T-helper 2 cell (primary cell): ENCODE measurements at places on chromosomes 12 and 14.

GRCh38 chr12:93844164-93844784 is 167.1 kb downstream of the CRADD start:
- DNase-seq = no peak

GRCh38 chr12:27826076-27826475 is 46.0 kb upstream of the MANSC4 start:
- no peak for DNase-seq

DNA sequence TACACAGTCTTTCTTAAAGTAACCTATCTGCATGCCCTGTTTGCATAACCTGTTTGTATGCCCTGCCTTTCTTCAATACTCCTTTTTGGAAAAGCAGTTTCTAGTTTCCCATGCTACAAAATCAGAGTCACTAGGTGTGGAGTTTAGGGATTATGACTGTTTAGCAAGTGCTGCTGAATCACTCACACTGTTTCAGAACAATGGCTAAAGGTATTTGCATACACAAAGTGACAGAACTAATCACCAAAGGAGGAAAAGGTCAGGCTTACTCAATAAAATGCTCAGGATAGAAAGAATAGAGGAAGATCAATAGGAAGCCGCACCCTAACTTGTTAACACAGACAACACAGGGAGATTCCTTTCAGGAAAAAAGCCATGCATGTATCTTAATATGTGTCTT is 19.4 kb downstream of the EGLN3 start:
- DNase-seq = no peak

- no peak for DNase-seq
Measured at GRCh38 chr12:117011988-117012805, 87.0 kb downstream of the TESC start.

- no peak for DNase-seq
Measured at GRCh38 chr12:42804928-42805327, 215.4 kb upstream of the PRICKLE1 start.

- no peak for DNase-seq
Measured at GRCh38 chr14:40139657-40140056, 707.4 kb upstream of the FBXO33 start.

DNA sequence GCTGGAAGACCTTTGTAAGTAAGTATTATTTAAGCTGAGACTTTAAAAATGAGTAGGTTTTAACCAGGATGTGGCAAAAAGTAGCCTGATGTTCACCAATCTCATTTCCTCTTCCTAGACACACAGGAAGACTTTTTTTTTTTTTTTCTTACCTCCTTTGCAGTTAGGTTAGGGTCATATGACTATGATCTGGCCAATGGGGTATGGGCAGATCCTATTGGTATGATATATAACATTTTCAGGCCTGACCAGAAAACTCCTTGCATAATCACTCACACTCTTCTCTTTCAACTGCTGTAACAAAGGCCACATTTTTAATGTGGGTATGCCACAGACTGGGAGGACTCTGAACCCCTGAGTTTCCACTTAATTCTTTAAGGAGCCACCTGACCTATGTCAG is 2.7 kb upstream of the RPS6KA5 start:
- peak; percentile 72 for DNase-seq

GRCh38 chr12:121516437-121517011 is 64.3 kb downstream of the KDM2B start:
- no peak for DNase-seq

- no peak for DNase-seq
Measured at GRCh38 chr14:66628636-66629035, 120.7 kb downstream of the GPHN start.

GRCh38 chr14:94971750-94972149 is 185.6 kb downstream of the DICER1 start:
- DNase-seq = no peak

GRCh38 chr12:15852383-15852782 is 29.8 kb upstream of the STRAP start:
- DNase-seq = no peak

DNA sequence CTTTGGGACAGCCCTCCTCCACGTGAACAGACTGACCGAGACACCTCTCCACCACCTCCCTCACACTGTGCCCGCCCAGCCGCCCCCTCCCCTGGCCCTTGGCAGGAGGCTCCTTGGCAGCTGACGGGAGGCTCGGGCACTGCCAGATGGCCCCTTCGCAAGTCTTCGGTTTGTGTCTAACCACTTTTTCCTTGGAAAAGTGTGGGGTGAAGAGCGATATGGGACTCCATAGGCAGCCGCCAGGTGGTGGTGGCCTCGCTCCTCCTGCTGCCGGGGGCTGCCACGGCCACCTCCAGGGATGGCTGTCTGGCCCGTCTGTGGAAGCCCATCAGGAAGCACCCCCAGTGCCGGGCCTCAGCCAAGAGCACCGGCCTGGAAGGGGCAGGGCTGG is 58.7 kb downstream of the LRCOL1 start:
- no peak for DNase-seq

GRCh38 chr14:74956280-74957072 is 1.1 kb upstream of the PGF start:
- DNase-seq = no peak

GRCh38 chr12:76830436-76830835 is 48.4 kb downstream of the CSRP2 start:
- no peak for DNase-seq

DNA sequence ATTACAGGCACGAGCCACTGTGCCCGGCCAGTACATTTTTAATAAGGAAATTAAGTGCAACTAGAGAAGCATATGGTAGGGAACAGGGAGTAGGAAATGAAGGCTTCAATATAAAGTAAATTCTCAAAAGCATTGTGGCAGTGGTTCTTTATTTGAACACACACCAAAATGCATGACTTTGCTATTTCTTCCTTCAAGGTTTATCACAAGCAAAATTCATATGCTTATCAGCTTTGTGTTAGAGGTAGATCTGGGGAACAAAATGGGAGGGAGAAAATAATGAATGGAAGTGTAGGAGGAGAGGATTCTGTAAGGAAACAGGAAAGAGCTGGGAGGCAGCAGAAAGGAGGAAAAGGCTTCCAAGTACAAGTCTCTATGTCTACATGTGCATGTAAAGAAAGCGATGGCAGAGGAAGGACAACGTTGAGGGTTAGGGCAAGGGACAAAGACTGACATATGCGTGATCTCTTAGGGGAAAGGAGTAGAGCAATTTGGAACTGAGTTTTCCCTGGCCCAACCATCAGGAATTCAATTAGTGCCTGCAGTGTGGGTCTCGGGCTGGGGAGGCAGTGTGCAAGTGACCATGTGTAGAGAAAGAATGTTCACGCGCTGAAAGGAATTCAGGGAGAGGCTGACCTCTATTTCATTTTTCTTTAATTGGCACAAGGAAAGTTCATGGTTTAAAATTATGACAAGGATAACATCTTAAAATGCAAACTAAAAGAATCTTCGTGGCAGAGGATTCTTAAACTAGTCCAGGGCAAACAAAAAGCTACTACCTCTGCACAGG is 22.9 kb upstream of the RASSF8 start:
- no peak for DNase-seq

DNA sequence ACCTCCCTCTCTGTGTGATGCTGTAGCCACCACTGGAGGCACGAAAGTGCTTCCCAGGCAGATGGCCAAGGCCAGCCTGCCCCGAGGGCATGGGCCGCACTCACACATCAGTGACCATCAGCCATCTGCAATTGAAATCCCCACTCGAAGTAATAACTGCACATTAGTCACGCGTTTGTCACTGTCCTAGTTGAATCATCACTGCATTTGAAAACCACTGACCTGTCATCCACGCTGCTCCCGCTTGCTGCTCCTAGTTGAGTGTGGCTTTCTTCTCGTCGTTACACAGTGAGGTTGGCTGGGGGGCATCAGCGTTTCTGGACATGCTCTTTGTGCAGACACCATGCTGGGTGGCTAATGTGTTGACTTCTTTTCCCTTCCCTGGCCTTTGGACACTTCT is 176.1 kb downstream of the ADGRD1 start:
- no peak for DNase-seq

- DNase-seq = no peak
Measured at GRCh38 chr12:130813436-130813835, 25.6 kb downstream of the STX2 start.

DNA sequence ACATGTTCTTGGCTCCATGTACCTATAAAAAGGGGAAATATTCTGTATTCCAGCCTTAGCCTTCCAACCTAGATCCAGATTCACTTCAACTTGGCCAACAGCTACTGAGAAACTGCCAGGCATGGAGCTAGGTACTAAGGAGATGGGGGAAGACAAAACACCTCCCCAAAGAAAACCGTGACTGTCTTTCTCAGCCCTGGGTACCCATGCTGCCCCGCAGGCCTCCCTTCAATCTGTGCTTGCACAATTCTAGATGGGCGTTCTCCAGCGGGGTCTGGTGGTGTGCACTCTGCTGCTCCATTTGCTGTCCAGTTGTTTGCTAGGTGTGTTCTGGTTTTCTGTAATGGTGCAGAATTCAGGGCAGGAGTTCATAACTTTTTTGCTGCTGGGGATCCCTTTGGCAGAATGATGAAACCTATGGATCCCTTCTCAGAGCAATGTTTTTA is 817 bp upstream of the KRT4 start:
- no peak for DNase-seq

DNA sequence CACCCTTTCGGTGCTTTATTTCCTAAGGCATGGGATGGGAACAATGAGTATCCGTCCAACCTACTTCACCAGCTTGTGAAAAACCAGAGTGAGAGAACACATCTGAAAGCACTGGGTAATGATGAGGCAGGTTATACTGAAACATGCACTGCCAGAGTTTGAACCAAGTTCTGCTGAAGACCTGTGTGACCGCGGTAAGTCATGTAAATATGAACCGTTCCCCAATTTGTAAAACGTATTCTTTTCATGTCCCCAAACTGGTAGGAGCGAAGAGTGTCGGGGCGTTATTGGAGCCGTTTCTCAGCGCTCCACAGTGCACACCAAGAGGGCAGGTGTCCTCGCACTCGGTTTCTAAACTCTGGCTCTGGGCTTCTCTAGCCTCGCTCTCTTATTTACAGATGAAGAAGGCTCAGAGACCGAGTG is 788 bp upstream of the NGDN start:
- no peak for DNase-seq

DNA sequence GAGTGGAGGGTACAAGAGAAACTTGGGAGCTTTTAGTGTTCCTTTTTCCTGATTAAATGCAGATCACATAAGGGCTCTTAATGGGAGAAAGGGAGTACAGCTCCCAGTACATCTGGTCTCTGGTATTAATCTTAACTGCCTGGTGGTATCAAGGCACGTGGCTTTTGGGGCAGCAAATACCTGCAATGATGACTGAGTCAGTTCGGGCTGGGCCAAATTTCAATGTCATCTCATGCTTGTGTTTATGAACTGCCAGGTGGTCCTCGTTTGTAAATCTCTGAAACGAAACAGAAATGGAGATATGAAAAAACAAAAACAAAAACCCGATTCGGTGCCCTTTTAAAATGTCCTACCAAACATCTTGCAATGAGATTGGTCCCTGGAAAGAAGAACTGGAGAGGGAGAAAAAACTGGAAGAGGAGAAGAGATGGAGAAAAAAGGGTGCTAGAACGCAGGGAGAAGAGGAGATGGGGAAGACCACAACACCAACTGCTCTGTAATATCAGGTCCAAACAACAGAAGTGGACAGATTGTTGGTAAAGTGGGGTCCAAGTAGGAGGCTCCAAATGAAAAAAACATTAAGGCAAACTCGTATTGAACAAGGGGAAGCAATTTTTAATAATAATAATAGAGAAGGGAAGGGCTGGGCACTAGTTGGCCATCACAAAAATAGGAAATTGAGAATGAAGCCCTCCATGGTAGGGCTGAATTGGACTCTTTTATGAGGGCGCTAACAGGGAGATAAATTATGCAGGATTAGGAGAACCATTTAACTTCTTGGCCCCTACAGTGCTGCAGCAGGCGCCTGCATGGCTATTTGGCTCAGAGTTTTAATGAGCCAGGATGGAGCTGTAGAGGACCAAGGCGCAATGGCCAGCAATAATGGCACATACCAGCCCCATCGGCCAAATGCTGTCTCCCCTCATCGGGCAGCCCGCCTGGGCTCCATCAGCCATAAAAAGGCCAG is 45.4 kb upstream of the NPFF start:
- no peak for DNase-seq
